ENCODE measurements at places on chromosomes 2 and 18.

DNA sequence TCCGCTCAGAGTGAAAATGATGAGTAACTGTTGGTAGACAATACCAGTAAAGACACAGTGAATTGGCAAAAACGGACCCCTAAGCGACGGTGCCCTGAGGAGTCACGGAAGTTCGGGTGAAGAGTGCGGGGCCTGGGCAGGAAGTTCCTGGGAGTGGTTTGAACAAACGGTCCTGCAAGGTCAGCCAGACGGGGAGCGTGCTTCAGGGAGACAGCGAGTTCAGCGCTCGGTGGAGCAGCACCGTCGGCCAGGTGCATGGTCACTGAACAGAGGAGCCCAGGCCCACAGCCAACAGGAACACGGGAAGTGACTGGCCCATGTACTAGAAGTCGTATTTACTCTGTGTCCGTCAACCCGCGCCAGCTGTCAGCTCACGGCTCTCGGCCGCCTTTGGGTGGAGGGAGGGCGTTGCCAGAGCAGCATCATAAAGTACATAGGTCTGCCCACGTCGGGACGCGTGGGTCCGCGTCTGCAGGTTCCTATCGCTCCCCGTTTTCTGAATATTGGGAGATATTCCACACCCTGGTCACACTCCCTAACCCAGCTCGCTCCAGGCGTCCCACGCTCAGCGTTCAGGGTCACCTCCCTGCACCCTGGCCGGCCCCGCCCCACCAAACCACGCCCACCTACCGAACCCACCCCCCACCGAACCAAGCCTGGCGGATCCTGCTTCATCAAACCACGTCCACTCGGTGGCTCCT lies 75.6 kb upstream of the UXS1 start:
- DNase-seq, result no peak

DNA sequence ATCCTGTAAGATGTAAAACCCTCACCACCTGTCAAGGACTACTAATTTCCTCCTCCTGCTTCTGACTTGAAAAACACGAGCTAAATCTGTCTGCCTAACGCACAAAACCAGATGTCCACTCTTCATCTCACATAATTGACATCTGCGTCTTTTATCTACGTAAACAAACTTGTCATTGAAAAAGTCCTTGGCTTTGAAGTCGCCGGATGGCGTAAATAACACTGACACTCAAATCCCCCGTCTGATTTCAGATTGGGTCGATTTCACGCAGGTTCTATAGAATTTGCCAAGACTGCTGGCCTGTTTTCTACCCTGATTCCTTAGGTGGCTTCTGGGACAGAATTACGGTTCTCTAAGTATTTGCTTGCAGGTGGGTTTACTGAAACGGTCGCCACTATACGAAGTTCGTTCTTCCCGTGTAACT lies 539 bp upstream of the MOB4 start:
- DNase-seq, result no peak

DNA sequence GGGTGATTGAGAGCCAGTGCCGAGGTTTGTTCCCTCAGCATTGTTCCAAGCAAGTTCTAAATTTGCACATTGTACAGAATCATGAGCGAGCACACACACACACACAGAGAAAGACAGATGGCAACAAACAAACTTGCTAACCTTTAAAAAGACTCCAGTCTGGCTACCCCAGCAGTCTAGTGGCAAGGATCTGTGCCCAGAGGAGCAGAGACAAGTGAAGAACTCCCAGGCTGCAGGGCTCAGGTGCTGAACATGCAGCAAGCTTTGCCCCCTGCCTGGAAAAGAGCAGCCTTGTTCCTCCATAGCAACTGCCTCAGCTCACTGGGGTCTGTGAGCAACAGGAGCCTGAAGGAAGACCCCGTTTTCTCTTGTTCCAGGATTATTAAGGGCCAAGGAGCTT lies 169.2 kb upstream of the CCDC68 start:
- DNase-seq, result no peak

DNA sequence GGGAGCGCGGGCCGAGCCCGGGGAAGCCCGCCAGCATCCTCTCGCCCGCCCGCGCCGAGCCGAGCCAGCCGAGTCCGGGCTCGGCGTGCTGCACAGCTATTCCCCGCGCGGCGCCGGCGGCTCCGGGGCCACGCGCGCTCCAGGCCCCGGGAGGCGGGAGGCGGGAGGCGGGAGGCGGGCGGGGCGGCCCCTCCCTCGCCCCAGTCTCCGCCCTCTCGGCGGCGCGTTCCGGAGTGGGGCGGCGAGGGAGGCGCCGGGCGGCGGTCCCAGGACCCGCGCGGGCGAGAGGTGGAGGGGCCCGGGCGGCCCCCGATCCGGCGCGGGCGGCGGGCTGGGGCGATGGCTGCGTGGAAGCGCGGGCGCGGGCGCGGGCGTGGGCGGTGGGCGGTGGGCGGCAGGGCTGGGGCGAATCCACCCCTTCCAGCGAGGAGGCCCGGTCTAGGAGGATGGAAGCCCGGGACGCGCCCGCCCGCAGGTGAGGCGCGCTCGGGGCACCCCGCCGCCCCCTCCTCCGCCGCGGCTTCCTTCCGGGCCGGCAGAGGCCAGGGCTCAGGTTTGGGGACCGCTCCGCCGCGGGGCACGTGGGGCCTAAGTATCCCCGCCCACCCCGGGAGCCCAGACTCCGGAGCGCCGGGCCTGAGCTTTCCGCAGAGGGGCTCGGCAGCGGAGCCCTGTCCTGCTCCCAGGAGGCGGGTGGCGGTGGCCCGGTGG lies at the start of gene ADCY3:
ADCY3 (minus strand) TSS at position 140 of the 711 bp plus-strand sequence. CDS start 1,250 bp downstream, outside the sequence.
- no peak for DNase-seq

GRCh38 chr18:76357585-76358260 lies 137.3 kb downstream of the ZNF516 start:
- no peak for DNase-seq

GRCh38 chr18:73110307-73110706 lies 242.5 kb upstream of the NETO1 start:
- DNase-seq, result no peak

- DNase-seq, result no peak
Observed at GRCh38 chr18:11323359-11323819, 174.0 kb upstream of the PIEZO2 start.

DNA sequence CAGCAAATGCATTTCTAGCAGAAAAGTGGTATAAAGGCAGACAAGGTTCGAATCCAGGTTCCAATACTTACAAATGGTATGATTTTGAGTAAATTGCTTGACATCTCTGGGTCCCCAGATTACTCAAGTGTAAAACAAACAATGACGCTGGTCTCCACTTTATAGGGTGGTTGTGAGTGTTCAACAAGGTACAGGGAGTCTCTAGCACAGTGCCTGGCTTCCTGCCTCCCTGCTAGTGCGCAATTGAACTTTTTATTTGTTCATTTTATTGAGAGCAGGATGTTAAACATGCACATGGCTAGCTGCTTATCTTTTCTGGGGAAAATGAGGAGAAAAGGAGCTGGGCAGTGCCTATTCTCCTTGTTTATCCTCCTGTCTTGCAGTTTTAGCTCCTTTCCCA lies 74.9 kb upstream of the MYL1 start:
- no peak for DNase-seq

DNA sequence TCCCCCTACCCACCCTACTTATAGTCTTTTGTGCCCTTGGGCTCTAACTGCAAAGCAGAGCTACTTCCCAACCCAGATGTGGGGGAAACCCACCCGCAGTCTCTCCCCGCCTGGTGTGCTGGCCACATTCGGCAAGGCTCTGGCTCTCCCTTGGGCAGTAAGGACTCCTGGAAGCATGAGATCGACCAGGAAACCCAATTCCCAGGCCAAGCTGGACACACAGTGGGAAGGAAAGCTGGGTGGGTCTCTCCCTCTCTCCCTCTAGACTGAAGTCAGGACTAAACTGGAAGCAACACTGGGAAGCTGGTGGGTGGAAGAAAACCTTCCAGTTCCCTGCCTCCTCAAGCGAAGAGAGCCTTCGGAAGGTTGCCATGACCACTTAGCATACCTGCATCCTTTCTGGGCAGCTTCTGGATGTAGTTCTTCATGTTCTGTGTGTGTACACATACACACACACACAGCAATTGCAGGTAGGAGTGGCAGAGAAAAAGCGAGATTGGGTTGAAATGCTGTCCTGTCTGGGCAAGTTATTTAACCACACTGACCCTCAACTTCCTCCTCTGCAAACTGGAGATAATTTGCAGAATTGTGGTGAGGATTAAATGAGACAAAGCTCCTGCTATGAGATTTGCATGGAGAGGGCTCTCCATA lies 33.9 kb downstream of the ZBTB7C start:
- no peak for DNase-seq

DNA sequence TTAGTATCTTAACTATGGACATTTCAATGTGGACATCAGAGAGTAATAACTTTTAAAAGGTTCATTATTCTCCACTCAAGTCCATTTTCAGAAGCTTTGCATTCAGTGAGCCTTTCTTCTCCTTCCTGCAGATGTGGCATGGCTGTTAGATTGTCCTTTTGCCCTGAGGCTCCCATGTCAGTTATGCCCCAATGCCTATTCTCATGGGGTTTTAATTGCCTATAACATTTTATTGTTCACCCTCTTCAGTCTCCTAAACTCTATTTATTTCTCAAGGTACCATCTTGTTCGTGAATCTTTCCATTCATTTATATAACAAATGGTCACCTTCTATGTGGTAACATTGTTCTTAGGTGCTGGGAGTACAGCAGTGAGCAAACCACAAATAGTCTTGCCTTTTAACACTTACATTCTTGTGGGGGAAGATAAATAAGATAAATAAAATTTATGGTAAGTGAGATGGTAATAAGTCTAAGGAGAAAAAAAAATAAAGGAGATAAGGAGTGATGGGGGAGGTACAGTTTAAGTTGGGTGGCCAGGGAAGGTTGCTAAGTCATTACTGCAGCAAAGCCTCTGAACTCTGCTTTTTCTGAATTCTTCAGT lies 277.9 kb upstream of the SIX3 start:
- no peak for DNase-seq

GRCh38 chr18:9854801-9855676 lies 30.7 kb upstream of the TXNDC2 start:
- DNase-seq, result no peak

DNA sequence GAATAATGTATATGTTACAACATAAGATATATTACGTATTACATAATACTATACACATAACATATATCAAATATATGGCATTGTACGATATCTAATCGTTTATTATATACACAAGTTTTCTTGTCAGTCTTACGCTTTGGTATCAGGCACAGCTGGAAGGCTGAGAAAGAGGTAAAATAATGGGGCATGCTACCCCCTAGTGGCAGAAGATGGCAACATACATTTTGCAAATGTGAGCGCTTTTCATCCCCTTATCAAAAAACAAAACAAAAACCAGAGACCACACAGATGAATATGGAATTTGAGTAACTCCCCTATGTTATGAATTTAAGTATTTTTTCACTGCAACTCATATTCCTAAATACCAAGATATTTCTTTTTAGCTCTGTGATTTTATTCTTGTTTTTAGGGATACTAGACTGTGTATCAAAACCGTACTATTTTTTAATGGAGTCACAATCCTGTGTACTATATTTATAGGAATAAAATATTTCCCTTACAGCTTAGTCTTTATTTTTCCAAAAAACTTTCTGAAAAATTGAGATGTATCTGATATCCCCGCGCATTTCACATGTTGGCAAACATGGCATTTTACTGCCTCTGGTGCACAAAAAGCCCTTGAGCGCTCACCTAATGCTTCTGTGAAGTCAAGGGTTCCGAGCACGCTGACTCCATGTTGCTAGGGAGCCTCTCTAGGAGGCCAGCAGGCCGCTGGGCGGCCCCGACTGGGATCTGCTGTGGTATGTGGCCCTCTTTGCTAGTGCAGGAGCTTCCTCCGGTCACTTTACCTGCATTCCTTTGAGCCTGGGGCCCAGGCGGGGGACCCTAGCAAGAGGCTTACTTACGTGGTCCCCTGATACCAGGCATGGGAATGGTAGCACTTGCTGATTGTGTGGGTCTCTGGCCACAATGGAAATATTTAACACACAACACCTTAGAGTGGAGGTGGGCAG lies 62.5 kb downstream of the SLC4A3 start:
- DNase-seq, result peak; percentile 72

DNA sequence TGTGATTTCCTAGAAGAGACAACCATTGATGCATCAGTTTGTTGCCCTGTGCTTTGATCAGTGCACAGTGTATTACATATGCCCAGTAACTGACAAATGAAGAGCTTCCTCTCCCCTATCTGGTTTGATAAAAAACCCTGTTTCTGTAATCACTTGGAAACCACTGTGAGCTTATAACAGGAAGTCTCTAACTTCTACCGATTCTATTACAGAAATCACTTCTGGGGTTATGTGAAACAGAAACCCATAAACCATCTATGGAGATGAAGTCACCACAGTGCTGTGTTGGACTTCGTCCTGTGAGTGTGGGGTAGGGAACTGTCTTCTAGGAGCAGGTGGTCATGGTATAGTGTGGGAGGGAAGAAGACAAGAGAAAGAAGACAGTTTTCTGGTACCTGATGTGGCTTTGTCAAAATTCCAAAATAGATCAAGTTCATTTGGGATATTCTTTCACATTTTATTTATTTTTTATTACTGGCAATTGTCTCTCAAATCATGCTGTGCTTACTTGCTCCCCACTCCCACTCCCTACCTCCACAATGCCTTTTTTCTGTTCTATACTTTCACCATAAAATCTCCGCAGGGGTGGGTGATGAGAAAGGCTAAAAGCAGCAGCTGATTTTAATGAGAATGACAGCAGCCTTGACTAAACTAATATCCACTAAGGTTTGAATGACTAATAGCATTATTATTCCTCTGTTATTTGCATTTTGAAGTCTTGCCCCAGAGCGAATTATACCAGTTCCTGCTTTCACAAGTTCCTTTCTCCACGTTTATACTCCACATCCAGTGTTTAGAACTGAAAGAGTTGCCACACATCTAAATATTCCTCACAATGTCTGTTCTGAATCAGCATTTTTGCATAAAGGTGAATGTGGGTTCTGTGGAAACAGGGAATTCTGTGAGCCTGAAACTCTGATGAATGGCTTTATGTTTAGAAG lies 41.7 kb upstream of the RND3 start:
- no peak for DNase-seq

DNA sequence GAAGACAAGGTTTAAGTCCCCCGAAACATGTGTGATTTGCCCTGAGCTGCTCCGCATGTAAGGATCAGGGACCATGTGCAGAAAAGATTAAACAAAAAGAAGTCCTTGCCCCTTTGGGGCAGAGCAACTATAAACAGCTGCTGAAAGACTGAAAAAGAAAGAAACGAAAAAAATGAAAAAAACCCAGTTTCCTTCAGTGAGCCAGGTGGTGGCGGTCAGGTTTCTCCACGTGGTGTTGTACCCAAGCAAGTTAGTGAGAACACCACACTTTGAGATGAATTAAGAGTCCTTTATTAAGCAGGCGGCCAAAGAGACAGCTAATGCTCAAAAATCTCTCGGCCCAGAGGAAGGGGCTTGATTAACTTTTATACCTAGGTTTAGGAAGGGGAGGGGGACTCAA lies 404.9 kb upstream of the SYT4 start:
- DNase-seq, result no peak

DNA sequence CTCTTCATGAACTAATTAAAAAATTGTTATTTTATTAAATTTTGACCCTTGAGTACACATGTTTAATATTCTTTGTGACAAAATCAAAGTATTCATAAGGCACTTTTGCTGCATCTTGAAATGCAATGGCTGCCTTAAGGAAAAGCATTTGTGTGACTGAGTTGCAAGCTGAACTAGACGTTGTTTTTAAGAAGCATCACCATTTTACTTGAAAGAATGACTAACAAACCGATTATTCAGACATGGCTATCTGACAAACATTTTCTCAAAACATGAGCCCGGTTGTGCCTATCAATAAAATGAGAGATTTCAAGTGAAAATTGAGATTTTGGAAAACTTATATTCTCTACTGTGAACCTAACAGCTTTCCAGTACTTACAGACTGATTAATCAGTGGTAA lies 2.8 kb downstream of the GCFC2 start:
- DNase-seq, result no peak
